Midbrain (tissue), 1 donor: ENCODE measurements at places on chromosomes 3 and 15.

- DNase-seq: no peak
Measured at GRCh38 chr3:28799084-28799483, 450.5 kb upstream of the AZI2 start.

DNA sequence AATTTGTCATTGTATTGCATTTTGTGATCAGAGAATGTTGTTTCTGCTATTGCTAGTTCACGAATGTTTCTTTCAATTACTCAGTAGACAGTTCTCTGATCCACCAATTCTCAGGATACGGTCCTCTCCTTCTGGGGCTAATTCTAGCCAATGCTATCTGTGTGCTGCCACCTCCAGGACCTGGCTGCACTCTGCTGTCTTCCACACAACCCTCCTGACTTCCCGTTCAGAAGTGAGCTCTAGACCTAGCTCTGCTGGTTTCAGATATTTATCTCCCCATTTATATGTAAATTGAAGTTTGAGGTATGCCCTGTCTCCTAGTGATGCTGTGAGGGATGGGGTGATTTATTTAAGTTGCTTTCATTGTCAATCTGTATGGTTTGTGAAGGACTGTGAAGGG is 21.7 kb upstream of the UBL7 start:
- DNase-seq: no peak

DNA sequence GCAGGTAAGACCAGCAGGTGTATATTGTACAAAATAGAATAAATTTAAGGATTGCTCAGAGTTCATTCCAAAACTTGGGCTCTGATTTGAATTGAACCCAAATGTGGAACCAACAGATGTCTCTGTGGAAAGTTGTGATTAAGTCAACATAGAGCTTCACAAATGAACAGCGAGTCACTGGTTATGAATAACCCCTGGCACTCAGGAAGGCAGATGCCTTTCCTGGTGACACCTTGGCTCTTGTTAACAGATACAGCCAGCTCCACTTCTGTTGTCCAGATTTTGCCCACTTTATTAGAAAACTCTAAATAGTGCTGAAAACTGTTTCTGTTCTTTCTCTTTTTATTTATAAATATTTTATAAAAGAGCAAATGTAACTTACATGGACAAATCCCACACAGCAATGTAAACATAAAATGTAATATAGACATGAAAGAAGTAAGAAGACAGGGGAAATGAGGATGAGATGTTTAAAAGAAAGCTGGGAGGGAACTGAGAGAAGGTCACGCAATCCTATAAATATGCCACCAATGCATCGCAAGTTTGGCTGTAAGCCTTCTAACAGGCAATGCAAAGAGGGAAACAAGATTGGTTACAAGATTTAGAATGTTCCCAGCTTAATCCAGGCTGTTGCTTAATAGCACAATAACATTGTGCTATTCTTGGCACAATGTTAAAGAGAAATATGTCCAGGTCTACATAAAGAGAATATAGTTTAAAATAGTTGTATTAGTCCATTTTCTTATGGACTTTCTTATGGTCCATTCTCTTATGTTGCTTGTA is 495.5 kb downstream of the TAFA4 start:
- no peak for DNase-seq

- DNase-seq: no peak
Measured at GRCh38 chr3:10334459-10334858, 13.5 kb upstream of the SEC13 start.

DNA sequence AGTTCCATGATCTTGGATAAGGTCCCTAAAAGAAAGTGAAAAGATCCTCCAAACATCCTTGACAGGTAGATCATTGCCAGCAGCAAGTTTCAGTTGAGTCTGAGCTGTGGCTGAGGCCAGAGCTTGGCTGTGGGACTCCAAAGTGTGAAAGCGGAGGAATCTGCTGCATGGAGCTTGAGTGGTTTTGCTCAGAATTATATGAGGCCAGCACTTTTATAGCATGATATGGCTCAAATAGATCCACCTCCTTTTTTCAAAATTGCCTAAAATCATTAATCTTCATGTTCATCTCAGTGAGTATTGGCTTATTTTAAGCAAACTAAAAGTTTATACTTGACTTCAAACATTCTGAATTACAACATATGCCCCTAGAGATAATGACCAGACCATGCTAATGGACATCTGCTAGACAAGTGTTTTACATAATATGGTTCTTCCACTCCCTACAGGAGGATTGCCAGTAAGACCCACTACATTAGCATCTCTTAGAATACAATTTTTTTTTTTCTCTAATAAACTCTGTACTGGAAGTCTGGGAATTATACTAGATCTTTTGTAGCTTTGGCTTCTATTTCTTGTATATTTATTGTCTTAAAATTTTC is 368.1 kb downstream of the ZPLD1 start:
- DNase-seq: no peak

DNA sequence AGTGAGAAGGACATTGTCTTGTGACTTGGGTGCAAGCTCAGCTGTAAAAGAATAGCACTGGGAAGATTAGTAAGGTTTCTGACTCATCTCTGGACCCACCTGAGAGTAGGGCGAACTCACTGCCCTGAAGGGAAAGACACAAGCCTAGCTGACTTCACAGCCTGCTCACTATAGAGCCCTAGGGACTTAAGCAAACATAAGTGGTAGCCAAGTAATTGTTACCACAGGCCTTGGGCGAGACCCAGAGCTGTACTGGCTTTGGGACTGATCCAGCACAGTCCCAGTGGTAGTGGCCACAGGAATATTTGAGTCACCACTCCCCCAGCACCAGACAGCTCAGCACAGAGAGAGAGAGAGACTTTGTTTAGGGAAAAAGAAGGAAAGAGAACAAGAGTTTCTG is 429.9 kb downstream of the TBL1XR1 start:
- DNase-seq: no peak
